Gastrocnemius medialis (tissue), 4 donors: ENCODE measurements at places on chromosomes 4 and X.
A peak's percentile ranks its signal among the peaks of the same experiment; 100 is the strongest.

DNA sequence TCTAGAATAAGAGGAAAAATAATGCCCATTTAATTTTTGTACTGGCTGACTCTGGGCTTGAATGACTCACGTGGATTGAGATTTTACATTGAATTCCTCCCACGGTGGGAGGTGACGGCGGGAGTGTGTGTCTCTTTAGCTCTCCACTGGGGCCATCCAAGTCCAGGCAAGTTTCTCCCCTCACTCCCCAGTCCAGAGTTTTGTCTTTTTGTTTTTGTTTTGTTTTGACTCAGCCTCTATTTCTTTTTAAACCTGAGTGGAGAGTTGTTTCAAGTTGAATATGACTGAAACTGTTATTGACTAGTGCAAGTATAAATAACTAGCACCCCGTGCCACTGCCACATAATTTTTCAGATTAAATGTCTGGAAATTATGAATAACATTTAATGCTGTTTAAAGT lies 13.6 kb downstream of the CHST7 start:
- H3K27ac ChIP-seq = peak overlapping the region; percentile 23
- no peaks in the 10 kb centered on the region for H3K36me3 ChIP-seq
- no peak overlapping the region for H3K4me3 ChIP-seq
- no peaks in the 10 kb centered on the region for H3K27me3 ChIP-seq
- no peak for DNase-seq

DNA sequence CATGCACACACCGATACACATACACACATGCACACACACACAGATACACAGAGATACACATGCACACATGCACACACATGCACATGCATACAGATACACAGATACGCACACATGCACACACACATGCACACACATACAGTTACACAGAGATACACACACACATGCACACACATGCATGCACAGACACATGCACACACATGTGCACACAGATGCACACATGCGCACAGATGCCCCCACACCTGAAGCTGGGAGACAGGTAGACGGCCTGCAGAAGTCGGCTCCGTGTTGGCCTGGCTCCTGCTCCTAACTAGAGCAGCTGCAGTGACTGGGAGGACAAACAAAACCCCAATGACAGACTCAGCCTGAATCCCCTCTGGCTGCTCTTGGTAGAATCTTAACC lies 46.8 kb downstream of the PSAPL1 start:
- no peak for DNase-seq
- no peaks in the 10 kb centered on the region for H3K4me1 ChIP-seq
- no peaks in the 10 kb centered on the region for H3K36me3 ChIP-seq
- no peak overlapping the region for H3K4me3 ChIP-seq

- no peaks in the 10 kb centered on the region for H3K4me1 ChIP-seq
- H3K36me3 ChIP-seq = no peaks in the 10 kb centered on the region
- no peak overlapping the region for H3K4me3 ChIP-seq
- H3K27ac ChIP-seq = no peak overlapping the region
- H3K27me3 ChIP-seq = no peaks in the 10 kb centered on the region
These were observed 534.8 kb downstream of the IQCM start for GRCh38 chr4:149280806-149281205.

DNA sequence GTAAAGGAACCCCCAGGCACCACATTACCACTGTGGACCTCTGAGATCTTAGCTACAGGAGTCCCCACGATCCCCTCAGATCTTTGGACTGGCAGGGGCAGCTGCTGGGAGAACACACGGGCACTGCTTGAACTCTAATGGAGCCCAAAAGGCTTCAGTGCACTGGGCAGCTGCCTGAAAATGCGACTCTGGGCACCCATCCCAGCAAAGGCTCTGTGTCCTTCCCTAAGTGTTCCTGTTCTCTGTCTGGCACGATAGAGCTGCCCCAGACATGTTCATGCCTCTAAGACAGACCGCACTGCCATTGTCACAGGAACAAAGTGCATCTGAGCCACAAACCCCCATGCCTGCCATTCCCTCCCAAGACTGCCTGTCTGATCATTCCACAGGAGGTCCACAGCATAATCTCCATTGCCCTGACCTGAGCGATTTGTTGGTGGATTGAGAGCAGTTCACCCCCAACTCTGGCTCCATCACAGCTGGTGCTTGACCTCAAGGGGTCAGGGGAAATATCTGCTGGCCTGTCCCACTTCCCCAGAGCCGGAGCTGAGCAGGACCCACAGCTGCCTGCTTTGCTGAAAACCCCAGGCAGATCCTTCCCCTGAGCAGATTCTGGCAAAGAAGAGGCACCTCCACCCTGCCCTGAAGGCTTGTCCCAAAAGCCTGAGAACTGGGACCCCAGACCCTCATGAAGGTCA lies 436.0 kb upstream of the INTU start:
- H3K4me1 ChIP-seq = no peaks in the 10 kb centered on the region
- no peak overlapping the region for H3K4me3 ChIP-seq
- no peak for DNase-seq
- H3K27ac ChIP-seq = no peak overlapping the region
- no peaks in the 10 kb centered on the region for H3K27me3 ChIP-seq

DNA sequence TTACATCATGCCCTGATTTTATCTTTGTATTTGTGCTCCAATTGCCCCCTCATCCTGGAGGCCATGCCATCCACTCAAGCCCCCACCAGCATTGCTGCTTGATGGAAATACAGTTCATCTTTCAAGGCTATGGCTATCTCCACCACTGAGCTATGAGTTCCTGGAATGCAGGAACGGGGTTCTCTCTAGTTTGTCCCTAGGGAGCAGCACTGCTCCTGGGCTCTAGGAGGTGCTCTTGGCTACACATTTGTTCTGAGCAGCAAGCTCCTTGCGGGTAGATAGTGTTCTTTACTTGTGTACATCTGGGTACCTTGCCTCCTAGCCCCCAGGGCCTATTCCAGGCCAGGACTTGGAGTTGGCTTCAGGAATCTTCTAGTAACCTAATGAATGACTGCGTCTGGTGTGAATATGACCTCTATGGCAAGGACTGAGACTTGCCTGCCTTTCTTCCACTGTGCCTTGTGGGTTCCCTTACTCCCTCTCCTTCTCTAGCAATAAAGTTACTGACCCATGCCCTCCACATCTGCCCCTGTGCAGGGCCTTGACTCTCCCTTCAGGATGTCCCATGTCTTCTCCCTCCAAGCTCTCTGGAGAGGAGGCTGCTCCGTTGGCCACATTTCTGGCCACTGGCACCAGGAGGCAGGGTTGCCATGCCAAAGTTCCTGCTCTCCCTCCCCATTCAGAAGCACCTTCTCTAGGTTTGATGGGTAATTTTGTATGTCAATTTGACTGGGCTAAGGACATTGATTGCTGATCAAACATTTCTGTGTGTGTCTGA lies 7.6 kb downstream of the CITED1 start:
- H3K4me1 ChIP-seq = no peaks in the 10 kb centered on the region
- no peak overlapping the region for H3K27ac ChIP-seq
- H3K4me3 ChIP-seq = no peak overlapping the region
- H3K36me3 ChIP-seq = no peaks in the 10 kb centered on the region
- H3K27me3 ChIP-seq = no peaks in the 10 kb centered on the region

DNA sequence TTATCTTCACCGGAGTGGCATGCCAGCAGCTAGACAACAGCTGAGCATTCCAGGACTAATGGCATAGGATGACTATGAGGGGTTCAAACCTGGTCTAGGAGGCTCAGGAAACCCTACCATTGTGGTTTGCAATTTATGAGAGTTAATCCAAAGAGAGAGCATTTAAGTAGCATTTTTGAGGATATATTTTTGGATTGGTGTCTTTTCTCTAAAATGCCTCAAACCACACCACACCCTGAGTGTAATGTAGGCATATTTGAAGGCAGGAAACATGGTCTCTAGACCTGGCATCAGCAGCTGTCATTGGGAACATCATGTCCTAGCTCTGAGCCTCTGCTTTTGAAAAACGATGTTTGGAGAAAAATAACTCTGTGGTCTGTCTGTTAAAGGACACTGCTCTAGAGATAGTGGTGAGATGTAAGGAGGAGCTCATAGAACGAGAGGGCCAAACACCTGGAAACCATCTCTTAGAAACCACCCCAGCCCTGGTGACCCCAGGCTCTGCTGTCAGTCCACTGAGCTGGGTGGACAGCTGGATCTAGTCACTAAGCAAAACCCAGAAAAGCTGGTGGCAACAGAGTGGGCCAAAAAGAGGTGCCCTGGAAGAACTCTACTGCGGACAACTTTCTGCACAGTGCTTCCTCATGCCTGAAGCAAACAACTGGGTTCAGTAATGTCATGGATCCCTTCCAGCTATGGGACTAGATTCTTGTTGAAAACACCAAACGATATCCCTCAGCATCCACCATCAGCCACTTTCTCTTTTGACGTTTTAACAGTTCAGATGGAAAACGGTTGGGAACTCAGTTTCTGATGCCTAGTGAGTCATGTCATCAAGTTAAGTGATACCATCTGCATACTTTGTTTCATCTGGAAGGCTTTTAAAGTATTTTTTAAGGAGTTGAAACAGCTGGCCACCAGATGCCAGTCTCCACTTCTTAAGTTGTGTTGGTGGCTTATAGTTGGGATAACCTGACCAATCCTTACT lies 100.2 kb upstream of the C1QTNF7 start:
- no peaks in the 10 kb centered on the region for H3K4me1 ChIP-seq
- H3K27me3 ChIP-seq = no peaks in the 10 kb centered on the region
- H3K4me3 ChIP-seq = no peak overlapping the region
- H3K27ac ChIP-seq = no peak overlapping the region

DNA sequence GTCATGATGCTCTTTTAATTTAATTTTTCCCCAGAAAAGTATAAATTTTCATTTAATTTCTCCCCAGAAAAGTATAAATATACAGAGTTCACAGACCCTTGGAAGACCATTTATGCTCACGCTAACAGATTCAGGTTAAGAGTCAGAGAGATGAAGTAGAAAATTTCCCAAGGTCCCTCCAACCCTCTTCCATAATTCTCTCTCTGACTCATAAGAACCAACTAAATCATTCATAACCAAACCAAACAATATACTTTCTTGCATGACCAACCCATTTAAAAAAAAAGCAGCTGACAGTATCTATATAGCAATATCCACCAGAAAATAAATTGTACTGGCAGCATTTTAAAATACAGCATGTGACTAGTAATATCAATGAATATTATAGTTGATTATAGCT lies 3.9 kb downstream of the KLHL8 start:
- peaks cover 42% of the 10 kb centered on the region for H3K4me1 ChIP-seq
- no peaks in the 10 kb centered on the region for H3K27me3 ChIP-seq
- no peak overlapping the region for H3K27ac ChIP-seq
- DNase-seq = no peak
- no peaks in the 10 kb centered on the region for H3K36me3 ChIP-seq

DNA sequence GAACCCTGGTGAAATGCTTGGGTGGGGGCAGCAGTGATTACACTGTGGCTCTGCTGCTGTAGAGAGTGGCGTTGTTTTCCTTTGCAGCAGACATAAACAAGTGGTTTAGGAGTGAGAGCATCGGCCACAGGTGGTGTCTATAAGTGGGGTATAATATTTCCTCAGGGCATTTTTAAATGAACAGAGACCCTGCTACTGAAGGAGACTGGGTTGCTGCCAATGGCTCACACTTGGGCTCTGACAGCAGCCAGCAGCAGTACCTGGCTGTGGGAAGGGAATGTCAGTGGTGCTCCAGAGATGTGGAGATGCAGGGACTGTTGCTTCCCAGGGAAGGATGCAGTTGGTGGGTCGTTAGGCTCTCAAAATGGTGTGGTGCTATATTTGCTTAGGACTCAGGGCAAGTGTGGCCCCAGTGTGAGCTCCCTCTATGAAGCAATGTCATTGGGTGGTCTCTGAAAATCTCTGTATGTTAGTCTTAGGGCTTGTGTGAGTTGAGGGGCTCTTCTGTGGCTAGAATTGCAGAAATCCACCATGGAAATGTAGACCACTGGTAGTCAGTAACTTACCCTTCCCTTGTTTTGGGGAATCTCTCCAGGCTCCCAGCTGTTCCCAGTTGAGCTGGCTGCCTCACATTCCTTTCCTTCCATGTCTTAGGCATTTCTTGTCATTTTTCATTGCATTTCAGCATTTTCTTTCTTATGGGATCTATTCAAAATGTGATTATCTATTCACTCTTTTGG lies 1023.0 kb upstream of the GRID2 start:
- no peak overlapping the region for H3K27ac ChIP-seq
- H3K27me3 ChIP-seq = no peaks in the 10 kb centered on the region
- no peaks in the 10 kb centered on the region for H3K4me1 ChIP-seq
- no peak overlapping the region for H3K4me3 ChIP-seq

DNA sequence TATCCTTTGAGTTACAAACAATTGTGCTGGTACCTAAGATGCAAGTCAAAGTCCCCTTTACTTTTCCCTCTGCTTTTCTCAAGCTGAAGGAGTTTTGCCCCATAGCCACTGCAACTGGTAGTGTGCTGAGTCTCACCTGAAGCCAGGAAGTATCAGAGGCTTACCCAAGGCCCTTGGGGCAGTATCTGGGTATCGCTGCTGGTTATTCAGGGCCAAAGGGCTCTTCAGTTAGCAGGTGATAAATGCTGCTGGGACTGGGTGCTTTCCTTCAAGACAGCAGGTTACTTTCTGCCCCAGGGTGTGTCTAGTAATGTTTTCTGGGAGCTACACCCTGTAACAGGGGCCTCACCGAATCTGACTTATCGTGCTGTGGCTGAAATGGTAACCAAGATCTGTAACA lies 90.4 kb upstream of the SLC6A14 start:
- H3K27ac ChIP-seq = no peak overlapping the region
- no peaks in the 10 kb centered on the region for H3K36me3 ChIP-seq
- H3K4me3 ChIP-seq = no peak overlapping the region
- no peak for DNase-seq
- no peaks in the 10 kb centered on the region for H3K27me3 ChIP-seq
- H3K4me1 ChIP-seq = no peaks in the 10 kb centered on the region

DNA sequence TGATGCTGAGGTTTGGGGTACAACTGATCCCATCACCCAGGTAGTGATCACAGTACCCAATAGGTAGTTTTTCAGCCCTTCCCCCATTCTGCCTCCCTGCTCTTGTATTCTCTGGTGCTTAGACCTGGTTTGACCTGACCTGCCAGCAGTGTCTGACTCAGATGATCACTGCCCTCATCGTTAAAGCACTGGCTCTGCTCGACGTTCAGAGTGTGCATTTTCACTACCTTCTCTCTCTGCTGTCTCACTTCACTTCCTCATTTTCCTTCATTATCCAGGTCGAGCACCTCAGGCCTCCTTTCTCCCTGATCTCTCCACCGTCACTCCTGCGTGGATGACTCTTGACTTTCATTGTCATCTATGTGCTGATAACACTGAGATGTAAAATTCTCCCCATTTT lies 83.6 kb downstream of the PARM1 start:
- DNase-seq = no peak
- H3K27ac ChIP-seq = peak overlapping the region; percentile 70
- H3K4me1 ChIP-seq = peaks cover 19% of the 10 kb centered on the region
- no peaks in the 10 kb centered on the region for H3K36me3 ChIP-seq

DNA sequence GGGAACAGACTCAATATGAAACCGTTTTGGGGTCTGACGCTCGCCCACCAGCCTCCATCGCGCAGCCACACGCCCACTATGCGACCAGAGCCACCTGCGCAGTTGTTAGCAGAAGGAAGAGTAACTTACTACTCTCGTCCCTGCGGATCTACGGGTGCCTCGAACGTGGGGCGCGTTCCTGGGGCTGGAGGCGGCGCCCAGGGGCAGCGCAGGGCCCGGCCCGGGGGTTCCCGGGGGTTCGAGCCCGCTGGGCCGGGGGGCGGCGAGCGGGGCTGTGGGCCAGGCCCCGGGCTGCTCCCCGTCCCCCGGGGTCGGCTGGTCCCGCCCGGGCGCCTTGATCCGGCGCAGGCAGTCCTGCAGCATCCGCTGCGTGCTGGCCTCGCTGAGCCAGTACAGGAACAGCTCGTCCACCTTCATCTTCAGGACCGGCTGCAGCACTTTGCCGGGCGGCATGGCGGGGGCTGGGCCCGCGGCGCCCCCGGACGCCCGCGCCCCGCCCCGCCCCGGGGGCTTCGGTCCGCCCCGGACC lies 404 bp downstream of the PPP2R3B start:
- H3K27ac ChIP-seq = peak overlapping the region; percentile 97
- H3K4me3 ChIP-seq = peak overlapping the region; percentile 83
- peaks cover 7% of the 10 kb centered on the region for H3K4me1 ChIP-seq
- H3K27me3 ChIP-seq = no peaks in the 10 kb centered on the region
